ENCODE measurements at places on chromosomes 2 and 18.

DNA sequence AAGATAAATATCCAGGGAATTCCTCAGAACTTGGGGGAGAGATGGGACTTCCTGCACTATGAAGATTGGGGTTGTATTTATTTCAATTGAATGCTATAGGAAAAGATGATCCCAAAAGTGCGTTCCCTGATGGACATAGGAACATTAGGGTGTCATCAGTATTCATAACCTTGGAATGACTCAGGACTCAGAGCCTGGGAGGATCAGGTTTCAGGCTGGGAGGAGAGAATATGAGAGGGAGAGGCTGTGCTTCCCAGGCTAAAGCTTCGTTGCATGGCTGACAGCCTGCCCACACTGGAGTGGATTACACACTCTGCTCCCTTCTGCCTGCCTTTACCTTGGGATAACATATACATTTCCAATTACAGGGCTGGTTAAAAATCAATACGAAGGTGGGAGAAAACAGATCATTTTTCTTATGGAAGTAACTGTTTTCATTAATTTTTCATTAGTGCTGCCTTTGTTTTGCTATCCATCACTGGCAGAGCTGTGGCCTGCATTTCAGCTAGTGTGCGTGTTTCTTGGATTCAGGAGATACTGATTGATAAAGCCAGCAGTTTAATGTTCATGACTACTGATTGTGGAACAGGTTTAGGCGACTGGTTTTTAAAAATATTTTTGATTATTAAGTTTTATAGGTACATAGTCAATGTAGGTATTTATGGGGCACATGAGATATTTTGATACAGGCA lies 118.7 kb downstream of the KCTD1 start:
- DNase-seq, result no peak

DNA sequence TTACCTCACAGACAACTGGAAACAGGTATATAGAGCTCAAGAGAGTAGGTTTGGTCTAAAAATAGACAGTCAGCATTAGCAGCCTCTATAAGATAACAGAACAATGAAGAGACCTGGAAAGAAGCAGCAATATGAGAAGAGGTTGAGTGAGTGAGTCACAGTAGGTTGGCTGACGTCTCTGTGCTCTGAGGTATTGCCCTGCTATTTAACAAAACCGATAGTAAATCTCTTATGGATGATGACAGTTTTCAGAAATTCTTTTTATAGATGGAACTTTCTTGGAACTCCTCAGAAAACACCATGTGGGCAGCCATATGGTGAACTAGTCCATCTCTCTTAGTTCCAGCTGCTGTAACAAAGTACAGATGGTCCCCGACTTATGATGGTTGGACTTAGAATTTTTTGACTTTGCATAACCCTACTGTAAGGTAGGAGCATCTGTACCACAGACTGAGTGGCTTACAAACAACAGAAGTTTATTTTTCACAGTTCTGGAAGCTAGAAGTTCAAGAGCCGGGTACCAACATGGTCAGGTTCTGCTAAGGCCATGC lies 123.5 kb downstream of the MBD2 start:
- DNase-seq, result no peak

DNA sequence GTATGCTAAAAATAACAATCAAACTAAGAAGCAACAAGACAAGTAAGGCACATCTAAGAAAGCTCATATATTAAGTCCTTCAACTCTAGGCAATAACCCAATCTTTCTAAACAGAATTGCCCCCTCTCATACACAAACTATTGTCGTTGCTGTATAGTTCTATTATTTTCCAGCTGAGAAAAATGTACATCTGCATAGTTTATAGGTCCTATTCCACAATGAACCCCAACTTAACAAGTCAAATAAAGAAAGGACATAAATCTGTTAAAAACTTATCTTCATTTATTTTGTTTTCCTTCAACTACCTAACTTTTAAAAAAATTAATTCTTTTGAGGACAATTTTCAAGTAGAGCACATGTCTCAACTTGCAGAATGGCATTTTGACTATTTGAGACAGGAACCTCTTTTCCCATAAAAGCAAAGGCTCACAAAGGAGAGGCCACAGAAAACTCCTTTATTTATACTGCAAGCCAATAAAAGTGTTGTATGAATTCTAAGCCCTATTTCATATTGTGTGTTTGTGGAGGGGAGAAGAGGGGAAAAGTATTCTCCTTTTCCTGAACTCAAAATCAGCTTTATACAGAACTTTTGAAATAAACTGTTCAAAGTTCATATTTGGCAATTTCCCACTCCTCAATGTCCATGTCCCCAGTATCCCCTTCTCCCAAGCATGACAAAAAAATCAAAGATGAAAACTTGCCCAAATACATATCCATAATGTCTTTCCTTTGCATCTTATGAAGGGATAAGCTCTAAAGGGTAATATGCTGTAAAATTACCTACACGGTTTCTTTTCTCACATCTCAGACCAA lies 37.4 kb downstream of the RTN4 start:
- no peak for DNase-seq

DNA sequence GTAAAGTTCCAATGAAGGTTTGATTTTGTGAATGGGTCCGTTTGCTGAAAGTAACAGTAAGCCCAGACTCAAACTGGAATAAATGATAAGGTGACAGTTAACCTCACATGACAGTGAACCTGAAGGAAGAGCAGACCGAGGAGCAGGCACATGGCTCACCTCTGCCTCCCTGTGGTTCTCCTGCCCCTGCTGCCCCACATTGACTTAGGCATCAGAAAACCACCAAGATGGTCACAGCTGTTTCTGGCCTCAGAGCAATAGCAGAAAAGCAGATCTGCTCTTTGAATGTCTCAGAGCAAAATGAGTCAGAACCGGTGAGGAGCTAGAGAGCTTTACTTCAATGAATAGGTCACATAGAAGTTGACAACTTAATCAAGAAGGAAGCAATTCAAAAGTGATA lies 487.6 kb downstream of the METTL4 start:
- DNase-seq, result no peak

- DNase-seq, result no peak
Measured at GRCh38 chr2:206980413-206980812, 41.1 kb downstream of the CPO start.

DNA sequence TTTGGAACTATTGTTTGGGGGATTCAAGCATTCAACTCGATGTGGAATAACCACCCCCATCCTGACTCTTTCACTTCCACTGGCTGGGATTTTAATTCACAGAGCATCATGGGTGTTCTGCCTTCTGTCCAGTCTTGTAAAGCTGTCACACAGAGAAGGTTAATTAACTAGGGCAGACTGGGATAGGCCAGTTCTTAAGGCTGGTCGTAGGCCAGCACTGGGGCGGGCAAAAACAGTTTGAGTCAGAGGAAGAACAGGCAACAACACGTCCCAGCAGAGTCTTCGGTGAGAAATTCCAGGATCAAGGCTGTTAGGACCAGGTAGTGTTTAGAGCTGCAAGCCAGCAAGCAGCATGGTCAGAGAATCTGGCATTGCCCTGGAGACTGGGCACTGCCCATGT lies 4.0 kb upstream of the RNF152 start:
- DNase-seq, result no peak

DNA sequence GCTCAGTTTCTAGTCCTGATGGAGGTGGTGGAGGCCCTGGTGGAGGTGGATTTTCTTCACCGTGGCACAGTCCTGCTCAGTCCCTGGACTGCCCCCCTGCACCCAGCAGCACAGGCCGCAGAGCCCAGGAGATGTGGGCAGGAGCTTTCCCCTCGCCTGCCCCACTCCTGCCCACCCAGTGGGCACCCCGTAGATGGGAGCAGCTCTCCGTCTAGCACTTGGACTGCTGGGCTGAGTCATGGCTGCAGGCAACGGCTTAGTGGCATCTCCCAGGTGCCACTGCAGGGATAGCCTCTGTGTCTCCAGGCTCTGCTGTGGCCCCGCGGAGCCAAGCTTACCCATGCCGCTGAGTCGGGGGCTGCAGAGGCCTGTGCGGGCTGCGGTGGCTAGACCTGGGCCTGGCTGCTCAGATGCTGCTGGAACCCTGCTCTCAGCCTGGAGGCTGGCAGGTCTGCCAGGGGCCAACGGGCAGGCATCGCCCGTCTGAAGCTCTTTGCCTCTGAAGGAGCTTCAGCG lies 92.3 kb upstream of the CTDP1 start:
- no peak for DNase-seq

DNA sequence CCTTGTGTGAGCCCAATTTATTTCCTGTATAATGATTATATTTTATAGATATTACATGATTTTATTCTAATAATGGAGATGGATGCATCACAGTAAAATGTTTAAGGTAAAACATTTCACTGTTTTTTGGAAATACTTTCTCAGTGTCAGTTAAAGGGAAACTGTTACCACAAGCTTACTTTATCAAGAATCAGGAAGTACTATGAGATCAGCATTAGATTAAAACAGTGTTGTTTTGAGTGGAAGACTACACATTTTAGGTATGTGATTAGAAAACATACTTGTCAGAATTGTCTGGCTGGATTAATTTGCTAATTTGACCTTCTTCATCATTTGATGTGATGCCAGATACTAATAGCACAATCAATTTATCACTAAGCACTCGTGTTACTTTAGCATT lies at the start of gene HRH4:
Gene HRH4 (plus strand): TSS at position 250 of the 400 bp plus-strand sequence. CDS start 92 bp downstream, at position 342.
- no peak for DNase-seq

DNA sequence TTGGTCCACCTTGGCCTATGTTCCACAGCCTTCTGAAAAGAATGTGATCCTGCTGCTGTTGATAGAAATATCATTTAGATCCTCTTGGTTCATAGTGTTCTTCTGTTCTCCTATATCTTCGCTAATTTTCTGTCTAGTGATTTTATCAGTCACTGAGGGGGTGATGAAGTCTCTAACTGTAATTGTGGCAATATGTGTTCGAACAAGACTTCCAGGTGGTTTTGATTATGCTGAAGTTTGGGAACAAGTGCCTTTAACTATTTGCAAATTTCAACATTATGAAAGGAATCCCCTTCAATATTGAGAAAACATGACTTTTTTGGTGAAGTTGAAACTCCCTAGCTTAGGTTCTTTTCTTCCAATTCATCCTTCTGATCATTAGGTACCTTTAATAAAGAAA lies 140.4 kb downstream of the MTX2 start:
- DNase-seq, result no peak

DNA sequence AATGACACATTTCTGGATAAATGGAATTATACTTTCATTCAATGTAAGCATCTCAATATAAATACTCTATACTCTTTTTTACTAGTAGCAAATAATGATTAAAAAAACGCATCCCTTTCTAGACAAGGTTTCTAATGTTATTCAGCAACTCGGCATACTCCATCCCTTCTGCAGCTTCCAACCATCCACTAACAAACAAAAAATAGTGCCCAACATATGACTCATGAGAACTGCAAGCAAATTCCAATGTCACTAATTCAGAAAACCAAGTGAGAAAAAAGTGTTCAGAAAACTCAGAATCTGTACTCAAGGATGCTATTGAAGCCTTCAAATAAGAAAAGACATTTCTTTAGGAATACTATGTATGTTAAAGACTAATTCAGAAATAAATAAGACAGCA lies 140.0 kb downstream of the BAZ2B start:
- DNase-seq, result no peak

- DNase-seq, result peak; percentile 64
Measured at GRCh38 chr2:176553685-176554100, 284.5 kb downstream of the MTX2 start.

DNA sequence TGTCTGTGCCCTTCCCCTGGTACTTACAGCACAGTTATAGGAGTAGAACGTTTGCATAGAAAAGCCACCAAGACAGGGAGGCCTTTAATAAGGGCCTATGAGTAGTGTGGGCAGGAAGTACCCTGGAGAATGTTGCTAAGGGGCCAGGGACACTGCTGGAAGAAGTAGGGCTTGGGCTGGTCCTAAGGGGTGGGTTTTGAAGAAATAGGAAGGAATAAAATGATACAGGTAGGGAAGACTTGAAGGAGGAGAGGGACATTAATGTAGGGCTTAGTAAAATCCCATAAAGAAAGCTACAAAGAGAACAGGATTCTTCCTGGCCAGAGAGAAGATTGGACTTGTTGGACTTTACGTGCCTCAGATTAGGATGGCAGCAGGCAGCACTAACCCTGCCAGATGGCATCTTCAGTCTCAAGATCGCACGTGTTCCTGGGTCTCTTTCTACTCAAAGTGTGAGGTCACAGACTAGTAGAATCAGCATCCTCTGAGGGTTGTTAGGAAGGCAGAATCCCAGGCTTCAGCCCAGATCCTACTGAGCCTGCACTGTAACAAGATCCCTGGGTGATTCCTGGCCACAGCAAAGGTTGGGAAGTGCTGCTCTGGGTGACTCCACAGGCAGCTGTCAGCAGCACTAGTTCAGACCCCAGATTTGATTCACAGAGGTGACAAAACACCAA lies 39.2 kb downstream of the EPAS1 start:
- no peak for DNase-seq

- no peak for DNase-seq
Measured at GRCh38 chr2:55269645-55269990, 587 bp upstream of the MTIF2 start.

GRCh38 chr18:56326336-56327072 lies 311.9 kb downstream of the TXNL1 start:
- no peak for DNase-seq

DNA sequence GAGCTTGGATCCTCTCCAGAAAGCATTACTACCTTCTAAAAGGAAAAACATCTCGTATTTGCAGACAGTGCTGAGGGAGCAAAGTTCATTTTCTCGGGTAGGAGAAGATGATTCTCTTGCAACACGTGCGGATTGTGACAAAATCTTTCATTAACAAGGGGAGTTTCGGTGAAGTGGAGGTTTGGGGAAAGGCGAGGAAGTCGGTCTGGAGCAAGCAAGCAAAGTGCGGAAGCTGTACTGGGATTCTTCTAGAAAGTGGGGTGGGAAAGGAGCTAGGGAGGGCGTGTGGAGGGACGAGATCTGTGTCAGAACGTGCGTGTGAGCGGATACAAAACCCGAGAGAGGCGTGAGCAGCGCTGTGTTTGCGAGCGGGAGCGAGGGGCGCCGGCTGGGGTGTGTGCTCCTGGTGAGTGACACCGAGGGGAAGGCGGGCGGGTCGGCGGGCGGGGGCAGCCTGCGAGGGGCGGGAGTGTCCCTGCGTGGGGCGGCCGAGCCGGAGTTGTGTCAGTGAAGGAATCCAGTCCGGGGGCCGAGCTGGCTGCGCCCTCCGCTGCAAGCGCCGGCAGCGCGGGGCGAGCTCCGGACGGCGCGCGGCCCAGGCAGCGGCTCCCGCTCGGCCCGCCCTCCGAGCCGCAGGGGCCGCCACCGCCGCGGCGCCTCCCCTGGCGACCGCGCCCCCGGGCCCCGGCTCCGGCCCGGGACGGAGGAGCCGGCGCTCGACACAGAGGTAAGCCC lies at the start of gene SPATS2L:
Gene SPATS2L (plus strand): TSS at position 498 of the 735 bp plus-strand sequence. CDS start 82,552 bp downstream, outside the sequence.
- DNase-seq, result peak; percentile 82

DNA sequence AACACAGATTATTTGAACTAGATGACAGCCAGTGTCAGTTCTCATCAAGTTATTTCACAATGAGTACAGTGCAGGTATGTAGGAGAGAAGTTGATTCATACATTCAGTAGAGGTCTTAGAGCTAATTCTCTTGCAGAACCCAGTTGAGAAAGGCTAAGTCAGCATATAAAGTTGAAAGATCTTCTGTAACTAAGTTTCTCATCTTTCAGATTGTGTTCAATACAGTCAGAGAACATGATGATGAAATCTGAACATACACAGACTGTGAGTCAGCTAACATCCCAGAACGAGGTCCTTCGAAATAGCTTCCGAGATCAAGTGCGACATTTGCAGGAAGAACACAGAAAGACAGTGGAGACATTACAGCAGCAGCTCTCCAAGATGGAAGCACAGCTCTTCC lies 41.9 kb upstream of the LIMS1 start:
- DNase-seq, result no peak

GRCh38 chr2:36659872-36660312 lies 36.6 kb upstream of the VIT start:
- DNase-seq, result no peak
